Activated CD8-positive, alpha-beta memory T cell treated with anti-CD3 and anti-CD28 coated beads, Interleukin-2, amount 10 ng/mL, durations not matched to agents 7 days and 5 days (primary cell): ENCODE measurements at places on chromosomes 7 and 10. TPM values are rescaled to one million over a fixed set of nuclear protein-coding genes. Genes with fewer than 3 reads are reported as not detected.

NPFFR1 gene
- total RNA-seq = not detected

DNA sequence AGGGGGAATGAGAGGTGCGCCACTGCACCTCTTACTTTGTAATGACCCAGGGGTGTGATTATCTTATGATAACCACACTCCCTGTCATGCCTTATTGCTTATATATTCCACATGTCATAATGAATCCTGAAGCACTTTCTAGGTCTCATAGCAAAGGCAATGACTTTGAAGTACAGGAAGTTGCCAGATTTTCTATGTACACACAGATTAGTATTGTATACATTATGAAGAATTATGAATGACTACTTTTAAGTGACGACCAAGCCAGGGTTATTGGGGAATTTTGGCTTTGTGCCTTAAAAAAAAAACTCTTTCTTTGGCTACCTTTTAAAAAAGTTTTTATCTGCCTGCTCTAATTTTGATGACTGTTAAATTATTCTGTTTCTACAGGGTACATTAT lies 269.6 kb downstream of the MDFIC start:
- no peak for DNase-seq

DNA sequence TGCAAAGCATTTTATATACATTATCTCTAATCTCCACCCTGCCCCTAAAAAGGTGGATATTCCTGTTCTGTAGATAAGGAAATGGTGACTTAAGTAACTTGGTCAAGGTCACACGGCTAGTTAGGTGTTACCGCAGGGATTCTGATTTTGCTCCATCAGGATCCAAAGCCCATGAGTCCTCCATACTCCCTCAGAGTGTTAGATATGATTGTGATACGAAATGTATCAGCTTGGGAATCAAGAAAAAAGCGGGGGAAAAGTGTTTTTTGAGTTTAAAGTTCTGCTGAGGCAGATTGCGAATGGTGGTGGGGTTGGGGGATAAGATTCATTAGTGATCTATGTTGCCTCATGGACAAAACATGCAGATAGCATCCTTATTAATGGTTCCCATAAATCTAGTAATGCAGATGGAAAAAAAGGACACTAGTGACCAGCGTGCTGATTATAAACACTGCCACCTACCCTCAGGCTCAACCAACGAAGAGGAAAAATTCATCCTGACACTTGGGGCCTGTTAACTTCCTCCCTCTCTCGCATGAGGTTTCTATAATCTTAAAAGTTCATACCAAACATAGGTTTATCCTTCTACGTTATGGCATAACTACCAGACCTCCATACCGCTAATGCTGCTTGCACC lies 2.3 kb downstream of the ICA1 start:
- DNase-seq = no peak

DNA sequence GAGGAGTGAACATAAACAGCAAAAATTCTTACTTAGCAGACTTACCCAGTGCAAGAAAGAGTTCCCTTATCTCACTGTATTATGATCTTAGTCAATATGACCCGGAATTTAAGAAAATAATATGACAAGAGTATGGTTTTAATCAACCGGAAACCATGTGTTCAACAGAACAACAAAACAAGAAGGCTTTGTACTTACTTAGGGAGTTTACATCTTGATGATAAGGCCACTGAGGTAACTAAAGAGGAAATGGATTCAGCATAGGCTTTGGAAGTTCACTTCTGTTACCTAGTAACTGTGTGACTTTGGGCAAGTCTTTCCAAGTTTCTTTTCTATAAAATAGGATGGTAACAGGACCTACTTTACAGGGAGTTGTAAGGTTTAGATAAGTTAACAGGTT lies 7.4 kb upstream of the FAS start:
- DNase-seq = no peak

GRCh38 chr10:123462246-123462645 lies 203.9 kb upstream of the GPR26 start:
- no peak for DNase-seq

DNA sequence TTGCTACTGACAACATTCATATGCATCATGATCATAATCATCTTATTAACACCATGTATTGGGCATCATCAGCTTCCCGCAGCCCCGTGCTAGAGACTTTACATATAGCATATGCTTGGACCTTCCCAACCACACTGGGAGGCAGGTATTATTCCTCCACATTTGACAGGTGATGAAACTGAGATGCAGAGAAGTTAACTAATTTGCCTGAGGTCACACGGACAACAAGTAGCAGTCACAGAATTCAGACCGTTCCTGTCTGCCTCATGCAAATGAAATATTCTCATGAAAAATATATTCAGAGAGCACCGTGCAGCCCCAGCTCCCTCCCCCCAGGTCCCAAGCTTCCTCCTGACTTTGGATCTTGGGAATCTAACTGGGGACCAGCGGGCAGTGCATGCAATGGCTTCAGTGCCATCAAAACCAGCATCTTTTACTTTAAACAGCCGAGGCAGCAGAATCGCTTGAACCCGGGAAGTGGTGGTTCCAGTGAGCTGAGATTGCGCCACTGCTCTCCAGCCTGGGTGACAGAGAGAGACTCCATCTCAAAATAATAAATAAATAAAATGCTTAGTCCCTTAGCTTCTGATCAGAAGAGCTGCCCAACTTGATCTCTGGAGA lies 112.2 kb upstream of the GPR26 start:
- DNase-seq = no peak

TSPAN33 gene
- total RNA-seq = 15.2 TPM

DNA sequence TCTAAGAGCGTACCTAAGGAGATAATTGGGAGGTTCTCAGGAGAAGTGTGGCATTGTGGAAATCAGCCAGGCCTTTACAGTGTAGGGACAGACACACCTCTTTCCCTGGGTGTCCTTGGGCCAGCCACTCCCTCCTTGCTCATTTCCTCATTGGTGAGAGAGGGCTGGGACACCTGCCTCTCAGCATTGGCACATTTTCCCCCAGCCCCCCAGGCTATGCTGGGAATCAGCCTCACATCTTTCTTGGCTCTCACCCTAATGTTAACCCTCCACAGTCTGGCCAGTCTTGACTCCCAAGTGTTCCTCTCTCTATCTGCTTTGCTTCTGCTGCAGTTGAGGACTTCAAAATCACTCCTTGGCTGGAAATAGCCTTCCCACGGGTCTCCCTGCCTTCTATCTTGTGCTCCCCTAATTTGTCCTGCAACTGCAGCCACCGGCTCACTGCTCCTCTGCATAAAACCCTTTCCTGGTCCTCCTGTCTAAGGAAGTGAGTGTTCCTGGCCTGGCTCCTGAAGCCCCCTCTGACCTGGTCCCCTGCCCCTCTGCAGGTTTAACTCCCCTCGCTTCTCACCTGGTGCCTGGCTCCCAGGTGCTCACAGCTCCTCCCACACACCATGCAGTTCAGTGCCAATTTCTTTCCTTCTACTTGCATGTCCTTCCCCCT lies 15.8 kb downstream of the TBXAS1 start:
- DNase-seq = no peak

ATOH7 gene
- total RNA-seq = not detected

ADAM12 gene
- not detected for total RNA-seq

DNA sequence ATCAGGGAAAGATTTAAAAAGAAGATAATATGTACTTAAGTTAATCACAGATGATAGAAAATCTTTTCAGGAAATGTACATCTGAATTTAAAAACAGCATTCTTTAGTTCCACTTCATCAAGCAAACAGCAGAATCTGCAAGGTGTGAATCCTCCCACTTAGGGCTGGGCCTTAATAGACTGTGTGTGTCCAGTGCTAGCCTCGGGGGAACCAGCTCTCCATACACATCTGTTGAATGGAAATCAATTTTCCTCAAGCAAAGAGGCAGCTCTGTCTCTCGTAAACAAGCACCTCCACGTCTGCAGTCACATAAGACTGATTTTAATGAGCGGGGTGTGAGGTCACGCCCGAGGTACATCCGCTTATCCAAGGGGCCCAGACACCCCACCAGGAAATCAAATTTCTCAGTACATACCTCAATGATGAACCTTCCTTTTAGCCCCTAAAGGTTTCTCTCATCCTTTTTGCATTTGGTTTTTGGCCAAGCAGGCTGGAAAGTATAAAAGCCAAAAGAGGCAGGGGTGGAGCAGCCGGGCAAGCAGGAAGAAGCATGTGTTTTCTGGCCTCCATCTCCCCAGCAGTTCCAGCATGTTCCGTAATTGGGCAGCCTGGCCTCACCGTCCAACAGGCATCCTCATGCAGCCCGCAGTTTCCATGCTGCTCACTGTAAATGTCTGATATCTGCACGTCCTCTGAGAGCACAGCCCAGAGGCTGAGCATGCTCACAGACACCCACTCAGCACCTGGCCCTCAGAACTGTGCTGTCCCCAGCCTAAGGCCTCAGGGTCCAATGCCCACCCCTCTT lies 131.3 kb downstream of the GLI3 start:
- DNase-seq = no peak

GRCh38 chr7:2834748-2835441 lies 9.2 kb downstream of the GNA12 start:
- DNase-seq = no peak

DNA sequence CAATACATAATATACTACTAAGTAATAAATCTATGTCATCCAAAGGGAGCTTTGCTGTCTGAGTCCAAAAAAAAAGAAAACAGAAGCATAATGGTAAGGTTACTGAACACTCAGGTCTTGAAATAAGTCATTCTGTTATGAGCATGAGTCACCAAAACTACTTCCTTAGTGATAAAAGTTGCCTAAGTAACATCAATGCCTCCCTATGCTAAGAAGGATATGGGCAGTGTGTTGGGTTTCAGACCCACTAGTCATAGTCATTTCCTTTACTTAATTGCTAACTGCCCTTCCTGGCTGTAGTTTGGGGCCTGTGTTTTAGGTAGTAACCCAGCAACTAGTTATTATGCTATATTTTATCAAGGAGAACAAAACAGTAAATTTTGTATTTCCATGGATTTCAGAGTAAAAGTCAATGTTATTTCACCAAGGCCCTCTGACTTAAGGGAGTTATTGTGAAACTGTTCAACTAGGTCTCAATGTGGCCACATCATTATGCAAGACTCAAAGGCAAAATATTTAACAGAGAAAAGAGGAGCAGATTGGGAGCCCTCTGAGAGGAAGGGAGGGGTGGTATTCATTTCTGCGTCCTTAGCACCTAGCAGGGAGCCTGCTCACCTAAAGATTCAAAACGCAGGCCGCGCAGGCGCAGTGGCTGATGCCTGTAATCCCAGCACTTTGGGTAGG lies 11.7 kb upstream of the VIM start:
- peak; percentile 72 for DNase-seq

RGS10 gene
- total RNA-seq = 113 TPM

DNA sequence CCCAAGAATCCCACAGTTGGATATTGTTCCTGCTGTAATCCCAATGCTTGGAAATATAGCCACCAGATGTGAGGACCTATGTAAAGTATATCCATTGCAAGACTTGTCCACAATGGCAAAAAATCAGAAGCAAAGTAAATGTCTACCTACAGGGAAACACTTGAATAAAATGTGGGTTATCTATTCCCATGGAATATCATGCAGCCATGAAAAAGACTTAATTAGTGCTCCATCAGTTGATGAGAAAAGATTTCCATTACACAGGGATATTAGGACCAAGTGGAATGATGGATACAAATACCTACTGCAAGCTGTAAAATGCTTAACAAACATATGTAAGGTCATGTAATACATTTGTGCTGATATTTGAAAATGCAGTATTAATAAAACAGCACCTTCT lies 131.2 kb downstream of the BTAF1 start:
- no peak for DNase-seq

INPP5A gene
- 6.6 TPM for total RNA-seq

GRCh38 chr7:375901-376305 lies 85.9 kb downstream of the FOXL3 start:
- no peak for DNase-seq

WEE2 gene
- total RNA-seq = not detected

DNA sequence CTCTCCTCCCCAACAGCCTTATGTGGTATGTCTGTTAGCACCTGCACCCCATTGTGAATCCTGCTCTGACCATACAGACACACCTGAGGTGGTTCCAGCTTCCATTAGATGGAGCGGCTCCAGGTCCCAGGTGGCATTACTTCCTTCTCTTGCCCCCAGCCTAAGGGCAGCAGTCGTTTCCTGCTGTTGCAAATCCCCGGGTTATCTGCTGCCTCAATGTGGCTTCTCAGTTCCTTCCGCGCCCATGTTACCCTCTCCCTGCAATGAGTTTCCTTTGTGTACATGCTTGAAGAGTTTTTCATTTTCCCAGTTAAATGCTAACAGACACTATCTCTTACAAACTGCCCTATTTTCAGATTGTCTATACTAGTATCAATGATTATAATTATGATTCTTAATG lies 62.8 kb upstream of the PRKCQ start:
- no peak for DNase-seq

- no peak for DNase-seq
These were observed 4.5 kb downstream of the PLEKHA1 start for GRCh38 chr10:122379041-122379440.

STN1 gene
- total RNA-seq = 52.0 TPM

- DNase-seq = no peak
These were observed 54.2 kb downstream of the SLC39A12 start for GRCh38 chr10:18005781-18006456.

ADAMTS14 gene
- total RNA-seq = 0.15 TPM

GRCh38 chr10:35612385-35613106 lies 7.4 kb downstream of the GJD4 start:
- DNase-seq = no peak

DNA sequence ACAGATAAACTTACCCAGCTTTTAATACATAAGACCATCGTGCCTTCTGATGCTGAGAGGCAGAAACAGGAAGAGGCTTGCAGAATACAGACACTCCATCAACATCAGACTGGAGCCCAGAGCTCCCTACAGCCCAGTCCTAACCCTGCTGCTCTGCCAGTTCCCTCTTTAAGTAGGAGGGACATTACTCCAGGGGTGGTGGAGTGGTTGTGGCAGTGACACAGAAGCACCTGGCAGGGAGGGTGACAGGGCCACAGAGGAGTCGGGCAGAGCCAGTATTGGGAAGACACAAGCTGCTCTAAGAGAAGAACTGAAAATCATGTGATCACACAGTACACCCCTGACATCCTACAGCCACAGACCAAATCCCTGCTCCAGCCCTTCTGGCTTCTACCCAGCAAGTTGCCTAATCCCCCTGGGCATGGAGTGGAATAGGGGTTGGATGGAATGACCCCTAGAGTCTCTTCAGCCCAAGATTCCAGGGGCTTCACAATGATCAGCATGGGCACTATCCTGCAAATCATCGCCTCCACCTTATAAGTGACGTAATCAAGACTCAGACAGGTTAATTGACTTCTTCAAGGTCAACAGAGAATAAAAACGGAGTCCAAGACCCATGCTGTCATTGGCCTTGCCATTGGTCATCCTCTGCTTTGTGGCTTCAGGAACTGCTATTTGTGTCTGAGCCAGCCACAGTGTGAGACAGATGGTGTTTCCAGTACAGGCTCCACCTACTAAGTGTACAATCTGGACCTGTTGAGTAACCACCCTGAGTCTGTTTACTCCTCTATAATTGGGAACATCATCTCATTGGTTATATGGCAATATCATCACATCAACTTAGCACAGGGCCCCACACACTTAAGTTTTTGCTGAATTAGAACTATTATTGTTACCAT lies 61.1 kb upstream of the ZMIZ1 start:
- DNase-seq = no peak

DNA sequence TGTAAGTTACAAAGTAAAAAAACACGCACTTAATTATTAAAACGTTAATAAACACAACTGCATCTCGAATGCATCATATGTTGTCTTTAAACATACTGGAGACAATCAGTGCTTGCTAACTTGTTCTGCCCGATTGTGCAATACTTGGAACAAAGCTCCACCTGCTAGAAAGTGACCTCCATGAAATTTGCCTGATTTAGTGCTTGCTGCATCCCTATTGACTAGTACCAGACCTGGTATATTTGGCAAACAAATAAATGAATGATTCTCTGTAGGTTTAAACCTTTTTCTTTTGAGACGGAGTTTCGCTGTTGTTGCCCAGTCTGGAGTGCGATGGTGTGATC lies 6.2 kb downstream of the BZW2 start:
- no peak for DNase-seq
